NCI-H2029 treated with DMSO at 0.1 percent for 48 hours (cell line): ENCODE measurements at places on chromosomes 5 and 9.

- DNase-seq = no peak
Observed at GRCh38 chr5:135977375-135977928, 22.7 kb upstream of the LECT2 start.

GRCh38 chr5:80220245-80220897 is 35.5 kb downstream of the SERINC5 start:
- no peak for DNase-seq

GRCh38 chr9:114953959-114954358 is 23.6 kb upstream of the TNFSF8 start:
- DNase-seq = no peak

- no peak for DNase-seq
Observed at GRCh38 chr5:141883892-141884318, 5.7 kb upstream of the PCDH1 start.

DNA sequence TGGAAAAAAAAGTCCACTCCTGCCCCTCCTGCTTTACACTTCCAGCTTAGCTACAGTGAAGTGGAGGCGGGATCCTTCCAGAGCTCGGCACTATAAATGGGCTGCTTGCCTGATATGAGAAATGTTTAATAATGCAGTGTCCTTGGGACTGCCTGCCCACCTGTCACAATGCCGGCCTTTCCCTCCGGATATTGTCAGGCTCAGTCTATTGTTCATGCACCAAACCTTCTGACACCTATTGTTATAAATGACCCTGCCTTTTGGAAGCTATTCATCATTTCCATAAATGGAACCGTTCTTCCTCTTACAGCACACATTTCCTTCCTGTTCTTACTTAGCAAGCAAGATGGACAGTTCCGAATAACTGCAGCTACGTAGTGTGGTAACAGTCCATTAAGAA is 146.3 kb downstream of the DMAC1 start:
- no peak for DNase-seq

GRCh38 chr9:2991292-2991691 is 147.4 kb upstream of the PUM3 start:
- DNase-seq = no peak

DNA sequence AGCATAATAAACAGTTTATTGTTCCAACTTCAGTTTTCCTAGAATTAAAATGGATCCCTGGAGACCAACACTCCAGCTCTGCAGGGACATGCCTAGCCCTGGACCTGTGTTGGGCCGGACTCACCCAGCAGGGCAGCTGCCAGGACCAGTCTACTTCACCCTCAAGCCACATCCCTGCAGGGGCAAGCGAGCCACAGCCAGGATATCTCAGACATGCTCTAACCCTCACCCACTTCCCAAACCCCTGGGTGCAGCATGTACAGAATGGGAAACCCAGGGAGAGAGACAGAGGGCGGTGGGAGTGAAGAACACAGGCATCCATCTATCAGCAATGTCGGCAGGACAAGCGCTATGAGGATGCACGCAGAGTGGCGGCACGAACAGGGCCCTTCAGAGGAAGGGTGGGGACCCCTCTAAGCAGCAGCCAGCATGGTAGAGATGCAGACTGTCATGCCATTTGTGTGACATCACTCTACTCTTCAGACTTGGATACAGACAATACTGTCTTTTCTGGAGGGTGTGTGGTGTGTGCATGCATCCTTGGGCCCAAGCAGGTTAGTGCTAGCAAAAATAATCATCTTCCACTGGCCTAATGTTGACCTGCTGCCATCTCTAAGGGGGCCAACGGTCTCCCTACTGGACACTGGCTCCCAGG is 83.1 kb downstream of the SEMA4D start:
- DNase-seq = no peak

GRCh38 chr9:134895908-134896833 is 15.6 kb downstream of the FCN2 start:
- no peak for DNase-seq

- no peak for DNase-seq
Observed at GRCh38 chr9:83362341-83362995, 175.7 kb downstream of the FRMD3 start.

- DNase-seq = no peak
Observed at GRCh38 chr9:112894041-112894440, 3.4 kb upstream of the SLC46A2 start.

GRCh38 chr9:71233646-71234045 is 112.2 kb upstream of the TRPM3 start:
- DNase-seq = no peak

DNA sequence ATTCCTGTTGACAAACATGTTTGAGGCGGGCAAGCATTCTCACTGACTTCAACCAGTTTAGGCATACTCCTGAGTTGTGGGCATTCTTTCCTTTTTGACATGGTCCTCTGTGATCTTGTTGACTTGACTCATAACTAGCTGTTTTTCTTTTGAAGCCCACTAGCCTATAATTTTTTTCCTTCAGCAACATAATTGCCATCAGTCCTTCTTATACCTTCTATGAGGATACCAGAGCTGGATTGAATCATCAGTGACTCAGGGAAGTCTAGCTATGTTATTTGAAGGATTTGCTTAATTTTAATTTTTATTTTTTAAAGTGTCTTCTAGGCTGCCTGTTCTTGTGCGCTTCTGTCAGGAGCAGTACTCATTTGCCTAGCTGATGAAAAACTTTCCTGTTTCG is 259.5 kb downstream of the NR3C1 start:
- no peak for DNase-seq

GRCh38 chr5:17258431-17258830 is 41.0 kb downstream of the BASP1 start:
- no peak for DNase-seq

DNA sequence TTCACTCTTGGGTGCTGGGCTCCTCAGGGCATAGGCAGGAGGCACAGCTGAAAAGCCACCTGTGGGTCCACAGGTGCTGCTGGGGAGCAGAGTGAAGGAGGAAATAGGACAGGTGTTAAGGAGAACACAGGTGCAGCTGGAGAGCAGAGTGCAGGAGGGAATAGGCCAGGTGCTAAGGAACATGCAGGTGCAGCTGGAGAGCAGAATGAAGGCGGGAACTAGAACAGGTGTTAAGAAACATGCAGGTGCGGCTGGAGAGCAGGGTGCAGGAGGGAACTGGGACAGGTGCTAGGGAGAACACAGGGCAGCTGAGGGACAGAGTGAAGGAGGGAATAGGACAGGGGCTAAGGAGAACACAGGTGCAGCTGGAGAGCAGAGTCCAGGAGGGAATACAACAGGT is 43.8 kb upstream of the PLEKHG4B start:
- peak; percentile 98 for DNase-seq

DNA sequence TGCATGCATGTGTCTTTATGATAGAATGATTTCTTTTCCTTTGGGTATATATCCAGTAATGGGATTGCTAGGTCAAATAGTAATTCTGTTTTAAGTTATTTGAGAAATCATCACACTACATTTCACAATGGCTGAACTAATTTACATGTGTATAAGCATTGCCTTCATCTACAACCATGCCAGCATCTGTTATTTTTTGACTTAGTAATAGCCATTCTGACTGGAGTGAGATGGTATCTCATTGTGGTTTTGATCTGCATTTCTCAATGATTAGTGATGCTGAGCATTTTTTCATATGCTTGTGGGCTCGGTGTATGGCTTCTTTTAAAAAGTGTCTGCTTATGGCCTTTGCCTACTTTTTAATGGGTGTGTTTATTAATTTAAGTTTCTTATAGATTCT is 102.3 kb upstream of the CCDC112 start:
- no peak for DNase-seq

GRCh38 chr9:92164975-92165374 is 49.8 kb upstream of the SPTLC1 start:
- DNase-seq = no peak

- peak; percentile 50 for DNase-seq
Observed at GRCh38 chr9:120873512-120873911, 3.5 kb downstream of the PHF19 start.

- peak; percentile 30 for DNase-seq
Observed at GRCh38 chr9:134205672-134206310, 41.4 kb upstream of the RNU6ATAC start.

DNA sequence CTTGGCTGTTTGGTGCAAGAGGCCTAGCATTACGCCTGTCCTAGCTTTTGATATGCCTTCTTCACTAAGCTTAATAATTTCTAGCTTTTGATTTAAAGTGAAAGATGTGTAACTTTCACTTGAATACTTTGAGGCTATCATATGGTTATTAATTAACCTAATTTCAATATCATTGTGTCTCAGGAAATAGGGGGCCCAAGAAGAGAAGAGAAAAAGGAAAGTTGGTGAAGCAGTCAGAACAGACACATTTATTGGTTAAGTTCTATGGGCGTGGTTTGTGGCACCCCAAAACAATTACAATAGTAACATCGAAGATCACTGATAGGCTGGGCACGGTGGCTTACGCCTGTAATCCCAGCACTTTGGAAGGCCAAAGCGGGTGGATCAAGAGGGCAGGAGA is 40.9 kb upstream of the F2RL2 start:
- DNase-seq = no peak

GRCh38 chr5:15850939-15851341 is 328.7 kb downstream of the MARCHF11 start:
- DNase-seq = no peak
